ENCODE measurements at places on chromosomes 12 and 14.

- DNase-seq = no peak
Observed at GRCh38 chr12:68789144-68789878, 18.7 kb upstream of the MDM2 start.

GRCh38 chr12:68915055-68915454 lies 17.9 kb downstream of the CPM start:
- DNase-seq = no peak

GRCh38 chr14:102421411-102422057 lies 58.8 kb downstream of the TECPR2 start:
- DNase-seq = no peak

GRCh38 chr12:124397399-124397679 lies 102.4 kb downstream of the RFLNA start:
- DNase-seq = no peak

DNA sequence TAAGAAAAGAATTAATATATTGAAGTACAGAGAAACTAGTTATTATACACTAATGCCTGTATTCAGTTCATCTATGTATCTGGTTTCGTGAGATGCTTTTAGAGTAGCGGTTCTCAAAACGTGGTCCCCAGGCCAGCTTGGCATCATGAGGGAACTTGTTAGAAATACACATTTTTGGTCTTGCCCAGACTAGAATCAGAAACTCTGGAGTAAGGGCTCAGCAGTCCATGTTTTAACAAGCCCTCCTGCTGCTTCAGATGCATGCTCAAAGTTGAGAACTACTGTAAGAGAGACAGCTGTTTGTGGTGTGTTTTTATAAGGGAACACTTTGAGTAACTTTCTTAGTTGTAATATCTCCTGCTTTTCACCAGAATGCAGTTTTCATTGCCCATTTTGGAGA lies 18.1 kb downstream of the GPATCH2L start:
- no peak for DNase-seq

GRCh38 chr14:100293497-100294212 lies 12.6 kb downstream of the SLC25A29 start:
- no peak for DNase-seq

DNA sequence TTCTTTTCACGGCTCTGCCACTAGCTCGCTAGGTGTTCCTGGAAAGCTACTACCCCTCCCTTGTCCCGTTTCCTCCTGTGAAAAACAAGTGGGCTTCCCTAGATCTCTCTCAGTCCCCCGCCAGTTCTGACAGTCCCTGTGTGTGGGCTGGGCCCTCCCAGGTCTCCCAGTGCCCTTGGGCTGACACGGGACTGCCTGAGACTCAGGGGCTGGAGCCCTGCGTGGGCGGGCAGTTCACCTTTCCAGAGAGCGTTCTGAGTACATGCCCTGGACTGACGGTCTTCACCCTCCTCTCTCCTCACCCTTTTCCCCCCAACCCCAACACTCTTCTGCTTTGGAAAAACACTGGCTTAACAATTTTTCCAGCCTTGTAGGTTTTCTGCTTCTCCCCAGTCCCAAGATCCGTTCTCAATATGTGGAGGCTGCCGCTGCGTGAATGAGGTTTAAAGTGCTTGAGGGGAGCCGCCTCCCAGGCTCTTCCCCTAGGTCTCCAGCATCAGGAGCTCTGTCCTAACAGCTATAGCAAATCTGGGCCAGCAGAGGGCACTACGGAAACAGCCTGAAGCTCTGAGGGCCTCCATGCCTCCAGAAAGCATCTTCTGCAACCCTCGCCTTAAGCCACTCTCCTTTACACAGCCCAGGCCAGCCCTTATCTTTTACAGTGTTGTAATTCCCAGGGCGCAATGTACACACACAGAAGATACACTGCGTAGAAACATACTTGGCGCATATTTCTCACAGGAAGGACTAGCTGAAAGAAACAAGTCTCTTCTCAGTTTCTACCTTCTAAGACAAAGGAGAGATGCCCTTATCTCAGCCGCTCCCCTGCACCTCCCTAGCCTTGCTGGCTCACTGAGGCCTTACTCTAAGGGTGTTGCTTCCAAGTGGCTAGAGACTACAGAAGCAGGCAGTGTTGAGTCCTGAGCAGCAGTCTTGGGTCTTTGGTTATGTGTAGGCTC lies 10.4 kb upstream of the DCD start:
- DNase-seq = no peak

DNA sequence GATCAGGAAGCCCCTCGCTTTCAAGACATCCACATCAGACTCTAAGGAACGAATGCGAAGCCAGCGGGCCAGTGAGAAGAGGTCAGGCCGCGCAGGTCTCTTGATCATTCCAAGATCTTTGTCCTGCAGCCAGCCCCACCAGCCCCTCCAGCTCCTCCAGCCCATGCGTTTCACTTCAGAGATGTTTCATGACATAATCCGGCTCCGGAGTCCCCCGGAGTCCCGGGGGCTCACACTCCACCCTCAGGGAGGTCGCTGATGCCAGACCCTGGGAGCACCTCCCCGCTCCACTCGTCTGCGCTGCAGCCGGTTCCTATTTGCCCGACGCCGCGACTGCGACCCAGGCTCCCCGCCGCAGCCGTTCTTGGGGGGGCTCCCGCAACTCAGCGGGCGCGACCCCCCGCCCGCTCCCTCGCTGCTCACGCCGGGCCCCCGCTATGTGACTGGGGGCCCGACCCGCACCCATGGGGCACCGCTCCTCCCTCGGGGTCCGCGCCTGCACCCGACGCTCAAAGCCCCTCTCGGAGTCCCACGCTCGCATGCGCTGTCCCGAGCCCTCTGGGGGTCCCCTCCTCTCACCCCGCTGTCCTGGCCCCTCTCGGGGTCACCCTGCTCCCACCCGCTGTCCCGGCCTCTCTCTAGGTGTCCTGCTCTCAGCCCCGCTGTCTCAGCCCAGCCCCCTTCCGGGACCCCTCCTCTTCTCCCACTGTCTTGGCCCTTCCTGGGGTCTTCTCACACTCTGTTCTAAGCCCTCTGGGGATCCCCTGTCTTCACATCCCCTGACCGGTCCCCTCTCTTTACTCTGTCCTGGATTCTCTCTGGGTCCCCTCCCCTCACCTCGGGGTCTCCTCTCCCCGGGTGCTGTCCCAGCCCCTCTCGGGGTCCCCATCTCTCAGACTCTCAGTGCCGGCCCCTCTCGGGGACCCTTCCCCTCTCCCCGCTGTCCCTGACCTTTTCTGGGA lies 1.1 kb downstream of the TAOK3 start:
- no peak for DNase-seq

DNA sequence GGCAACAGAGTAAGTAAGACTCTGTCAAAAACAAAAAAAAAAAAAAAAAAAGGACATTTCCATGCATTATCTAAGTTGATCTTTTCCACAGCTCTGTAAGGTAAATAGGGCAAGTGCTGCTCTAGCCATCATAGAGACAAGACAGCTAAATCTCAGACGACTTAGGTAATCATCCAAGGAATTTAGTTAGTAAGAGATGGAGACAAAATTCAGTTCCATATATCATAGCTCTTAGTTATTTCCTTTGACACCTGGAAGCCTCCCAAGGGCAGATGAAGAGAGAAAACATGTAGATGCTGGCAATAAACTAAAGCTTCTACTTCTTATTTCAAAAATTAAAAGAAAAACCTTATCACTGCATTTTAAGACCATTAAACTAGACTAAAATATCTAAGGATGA lies 48.7 kb downstream of the ST8SIA1 start:
- DNase-seq = no peak

All from vagina (tissue), 2 donors.